ENCODE measurements at places on chromosomes 5 and 9. TPM values are rescaled to one million over a fixed set of nuclear protein-coding genes. Genes with fewer than 3 reads are reported as not detected.

Gene CDH6
- 18.0 TPM for total RNA-seq

Gene SLCO6A1
- 0.51 TPM for total RNA-seq

Gene FYB1
- total RNA-seq, result not detected

Gene FBXL7
- 14.0 TPM for total RNA-seq

- no peak overlapping the region for H3K27ac ChIP-seq
- peak; percentile 58 for DNase-seq
- no peaks in the 10 kb centered on the region for H3K4me1 ChIP-seq
- no peaks in the 10 kb centered on the region for H3K27me3 ChIP-seq
- no peak overlapping the region for H3K4me3 ChIP-seq
Measured at GRCh38 chr5:171272996-171273970, 35.8 kb upstream of the TLX3 start.

DNA sequence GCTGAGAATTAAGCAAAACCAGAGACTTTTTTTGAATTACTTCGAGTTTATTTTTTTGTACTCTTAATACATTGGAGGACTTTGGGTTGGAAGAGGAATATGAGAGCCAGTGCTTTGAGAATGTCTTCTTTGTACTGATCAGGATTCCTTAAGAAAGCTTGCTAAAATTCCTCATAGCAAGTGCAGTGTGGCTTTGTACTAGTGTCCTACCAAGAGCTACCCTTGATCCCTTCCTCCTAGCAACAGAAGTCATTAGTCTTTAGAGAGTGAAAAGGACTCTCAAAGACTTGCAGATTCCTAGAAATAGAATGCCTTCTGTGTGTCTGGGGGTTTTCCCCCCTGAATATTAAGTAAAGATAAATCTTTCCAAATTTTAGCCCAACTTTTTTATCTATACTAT lies 276.1 kb downstream of the ARHGAP26 start:
- H3K36me3 ChIP-seq, result no peaks in the 10 kb centered on the region
- H3K27me3 ChIP-seq, result no peaks in the 10 kb centered on the region
- H3K4me1 ChIP-seq, result no peaks in the 10 kb centered on the region

DNA sequence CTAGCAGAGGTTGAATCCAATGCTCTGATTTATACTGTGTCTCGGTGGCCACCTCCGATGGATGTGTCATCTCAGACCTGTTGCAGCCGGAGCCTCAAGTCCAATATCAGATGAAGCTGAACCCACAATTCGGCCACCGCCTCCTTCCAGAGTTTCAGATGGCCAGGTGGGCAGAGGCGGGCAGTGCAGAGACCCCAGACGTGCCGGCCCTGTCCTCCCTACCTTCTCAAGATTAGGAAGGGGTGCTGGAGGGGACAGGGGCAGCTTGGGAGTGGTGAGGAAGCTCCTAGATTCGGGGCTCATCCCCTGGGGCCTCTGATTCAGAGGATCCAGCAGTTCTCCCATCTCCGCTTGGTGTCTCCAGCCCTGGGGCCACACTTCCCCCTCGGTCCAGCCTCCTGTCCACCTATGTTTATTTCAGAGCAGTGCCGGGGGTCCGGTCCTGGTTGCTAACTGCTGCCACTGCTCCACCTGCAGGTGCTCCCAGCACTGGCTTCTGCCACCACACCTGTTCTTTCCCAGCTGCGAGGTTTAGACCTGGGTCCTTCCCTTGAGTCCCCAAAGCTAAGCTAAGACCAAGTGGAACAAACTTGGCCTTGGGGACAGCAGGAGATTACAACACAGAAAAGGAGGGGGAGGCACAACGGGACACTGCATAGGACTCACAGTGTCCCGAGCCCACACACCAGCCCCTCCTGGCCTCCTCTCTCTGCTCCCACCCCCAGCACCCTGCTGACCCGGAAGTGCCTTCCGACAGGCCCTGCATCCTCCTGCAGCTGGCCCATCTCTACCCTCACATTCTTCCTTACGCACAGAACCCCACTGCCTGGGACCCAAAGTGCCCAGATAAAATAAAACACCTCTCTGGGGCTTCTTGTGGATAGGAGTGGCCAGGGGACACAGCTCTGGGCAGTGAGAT lies 81.6 kb downstream of the NTNG2 start:
- no peak overlapping the region for H3K27ac ChIP-seq
- no peak for DNase-seq
- peaks cover 56% of the 10 kb centered on the region for H3K27me3 ChIP-seq
- H3K36me3 ChIP-seq, result no peaks in the 10 kb centered on the region
- H3K4me3 ChIP-seq, result no peak overlapping the region

GRCh38 chr9:87894998-87895625 lies 12.4 kb downstream of the SPATA31E1 start:
- no peak overlapping the region for H3K4me3 ChIP-seq
- no peaks in the 10 kb centered on the region for H3K27me3 ChIP-seq
- H3K4me1 ChIP-seq, result peaks cover 6% of the 10 kb centered on the region

DNA sequence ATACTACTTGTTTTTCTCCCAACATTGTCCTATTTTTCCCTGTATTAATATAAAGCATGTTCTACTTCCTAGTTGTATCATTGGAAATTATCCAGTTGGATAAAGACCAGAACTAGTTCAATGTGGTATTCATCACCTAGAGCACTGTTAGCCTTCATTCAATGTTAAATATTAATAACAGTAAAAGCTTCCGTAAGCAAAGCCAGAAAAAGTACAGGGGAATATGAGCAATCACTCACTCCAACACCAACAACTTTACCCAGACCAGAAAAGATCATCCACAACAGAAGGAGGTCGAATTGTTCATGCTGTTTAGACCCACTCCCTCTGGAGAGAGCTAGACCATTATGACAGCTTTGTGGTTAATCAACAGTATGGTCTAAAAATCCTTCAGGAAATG lies 728.4 kb downstream of the MAT2B start:
- H3K4me1 ChIP-seq, result no peaks in the 10 kb centered on the region
- no peak overlapping the region for H3K4me3 ChIP-seq
- no peaks in the 10 kb centered on the region for H3K36me3 ChIP-seq
- DNase-seq, result no peak
- no peaks in the 10 kb centered on the region for H3K27me3 ChIP-seq

- H3K27ac ChIP-seq, result no peak overlapping the region
- H3K36me3 ChIP-seq, result no peaks in the 10 kb centered on the region
- DNase-seq, result no peak
- H3K27me3 ChIP-seq, result no peaks in the 10 kb centered on the region
- H3K4me1 ChIP-seq, result peaks cover 39% of the 10 kb centered on the region
Measured at GRCh38 chr9:121785673-121786542, 134.5 kb downstream of the DAB2IP start.

- H3K36me3 ChIP-seq, result no peaks in the 10 kb centered on the region
- H3K4me1 ChIP-seq, result peaks cover 6% of the 10 kb centered on the region
- no peak overlapping the region for H3K4me3 ChIP-seq
Measured at GRCh38 chr5:132658381-132659302, 669 bp downstream of the IL13 start.

DNA sequence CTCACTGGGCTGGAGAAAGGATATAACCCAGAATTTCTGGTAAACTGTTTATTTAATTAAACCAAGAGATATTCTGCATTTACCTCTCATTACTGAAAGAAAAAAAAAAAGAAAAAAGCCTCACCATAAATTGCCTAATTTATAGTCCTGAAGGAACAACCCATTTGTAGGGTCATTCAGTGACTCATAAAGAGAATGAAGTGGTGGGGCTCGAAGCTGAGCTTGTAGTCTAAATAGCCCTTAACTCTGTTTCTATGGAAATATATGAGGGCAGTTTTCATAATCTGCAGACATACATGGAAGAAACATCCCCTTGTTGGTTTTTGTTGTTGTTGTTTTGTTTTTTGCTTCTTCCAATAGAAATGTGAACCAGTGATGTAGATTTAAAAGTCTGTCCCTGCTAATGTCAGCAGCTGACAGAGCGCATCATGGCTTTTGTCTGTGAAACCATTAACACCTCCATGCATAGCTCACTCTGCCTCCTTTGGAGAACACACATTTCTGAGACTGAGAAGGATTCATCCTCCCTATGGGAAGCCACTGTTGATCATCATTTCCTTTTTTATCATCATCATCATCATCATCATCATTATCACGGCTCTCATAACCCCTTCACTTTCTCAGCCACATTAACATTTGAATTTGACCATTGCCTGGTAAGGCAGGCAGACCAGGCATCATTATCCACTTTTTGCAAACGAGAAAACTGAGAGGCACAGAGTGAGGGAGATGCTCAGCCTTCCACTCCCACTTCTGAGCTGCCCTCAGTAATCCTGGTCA lies 67.9 kb upstream of the SAP30L start:
- H3K36me3 ChIP-seq, result no peaks in the 10 kb centered on the region
- no peak for DNase-seq
- no peaks in the 10 kb centered on the region for H3K4me1 ChIP-seq
- H3K4me3 ChIP-seq, result no peak overlapping the region
- H3K27me3 ChIP-seq, result no peaks in the 10 kb centered on the region
- H3K27ac ChIP-seq, result no peak overlapping the region

- no peak for DNase-seq
- H3K4me3 ChIP-seq, result no peak overlapping the region
Measured at GRCh38 chr9:80522465-80522864, 950.7 kb downstream of the TLE4 start.

DNA sequence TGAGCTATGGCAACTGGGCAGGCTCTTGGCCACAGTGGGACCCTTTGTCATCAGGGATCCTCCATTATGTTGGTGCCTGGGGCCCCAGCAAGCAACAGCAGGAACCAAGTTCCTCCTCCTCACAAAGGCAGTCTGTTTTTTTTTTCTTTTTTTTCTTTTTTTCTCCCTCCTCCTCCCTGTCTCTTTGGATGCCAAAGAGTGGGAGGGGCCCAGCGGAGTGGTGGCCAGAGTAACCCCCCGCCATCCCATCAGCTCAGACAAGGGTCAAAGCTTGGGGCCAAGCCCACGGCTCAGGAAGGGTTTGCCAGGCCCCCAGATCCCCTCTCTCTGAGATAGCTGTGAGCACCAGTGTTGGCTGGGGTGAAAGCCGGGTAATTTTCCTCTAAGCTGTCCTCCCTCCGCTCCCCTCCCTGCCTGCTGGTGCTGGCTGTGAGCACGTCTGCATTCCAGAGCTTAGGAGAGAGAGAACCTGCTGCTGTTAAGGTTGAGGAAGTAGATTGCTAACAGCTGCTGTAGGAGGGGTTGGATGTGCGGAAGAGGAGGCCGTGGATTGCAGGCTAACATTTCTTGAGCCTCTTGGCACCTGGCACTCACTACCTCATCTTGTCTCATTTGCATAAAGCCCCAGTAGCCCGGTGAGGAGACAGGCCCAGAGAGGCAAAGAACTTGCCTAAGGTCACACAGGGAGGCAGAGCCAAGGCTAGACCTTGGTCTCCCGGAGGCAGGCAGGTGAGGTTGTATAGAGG lies 21.2 kb downstream of the GSN start:
- peaks cover 57% of the 10 kb centered on the region for H3K4me1 ChIP-seq
- peak overlapping the region; percentile 28 for H3K4me3 ChIP-seq
- peaks cover 15% of the 10 kb centered on the region for H3K27me3 ChIP-seq
- H3K36me3 ChIP-seq, result no peaks in the 10 kb centered on the region
